Endothelial cell of coronary artery (primary cell): ENCODE measurements at places on chromosomes 1 and 21. TPM values are rescaled to one million over a fixed set of nuclear protein-coding genes. Genes with fewer than 3 reads are reported as not detected.

GNG12 gene
- total RNA-seq = 190 and 206 TPM in 2 replicates

ARHGEF11 gene
- total RNA-seq = 18.7 and 30.7 TPM in 2 replicates

CASZ1 gene
- total RNA-seq = 0.72 and 1.5 TPM in 2 replicates

TFF2 gene
- total RNA-seq = not detected in 2 replicates

NUAK2 gene
- 0.81 and 1.4 TPM in 2 replicates for total RNA-seq

COL24A1 gene
- total RNA-seq = 0.09 TPM in 2 replicates

INTS7 gene
- total RNA-seq = 9.0 and 12.5 TPM in 2 replicates

SELP gene
- total RNA-seq = 0.47 and 4.1 TPM in 2 replicates

SLAMF8 gene
- total RNA-seq = not detected in 2 replicates

WLS gene
- total RNA-seq = 126 and 128 TPM in 2 replicates

ACKR1 gene
- 0.18 and 0.75 TPM in 2 replicates for total RNA-seq

GOLT1A gene
- total RNA-seq = 0.09 TPM in 1 of 2 replicates, not detected in the other

TSPAN2 gene
- total RNA-seq = 0.90 and 4.7 TPM in 2 replicates

CFHR4 gene
- not detected in 2 replicates for total RNA-seq

EFNA3 gene
- 1.0 and 1.6 TPM in 2 replicates for total RNA-seq

KIF21B gene
- total RNA-seq = 0.90 and 1.0 TPM in 2 replicates

KIRREL1 gene
- total RNA-seq = 30.6 and 49.6 TPM in 2 replicates

NCMAP gene
- total RNA-seq = not detected in 2 replicates

AGT gene
- total RNA-seq = 0.09 TPM in 1 of 2 replicates, not detected in the other

UBE2U gene
- total RNA-seq = not detected in 2 replicates

RNF207 gene
- total RNA-seq = 3.3 and 16.1 TPM in 2 replicates

GRIK1 gene
- not detected in 2 replicates for total RNA-seq

ARHGEF16 gene
- 0.09 and 0.19 TPM in 2 replicates for total RNA-seq

EVI5 gene
- total RNA-seq = 66.5 and 128 TPM in 2 replicates

SSX2IP gene
- 4.0 and 6.8 TPM in 2 replicates for total RNA-seq

ATAD3C gene
- under 0.01 TPM in 1 of 2 replicates, not detected in the other for total RNA-seq

ERICH3 gene
- under 0.01 TPM in 1 of 2 replicates, not detected in the other for total RNA-seq

GMEB1 gene
- 7.4 and 8.2 TPM in 2 replicates for total RNA-seq

PROK1 gene
- not detected in 2 replicates for total RNA-seq

ENSA gene
- total RNA-seq = 64.4 and 71.7 TPM in 2 replicates

MRPS21 gene
- 58.5 and 68.8 TPM in 2 replicates for total RNA-seq

CD164L2 gene
- not detected in 2 replicates for total RNA-seq

MED8 gene
- total RNA-seq = 45.6 and 47.1 TPM in 2 replicates

KCTD3 gene
- 32.4 and 42.2 TPM in 2 replicates for total RNA-seq

KCNJ10 gene
- not detected in 2 replicates for total RNA-seq

RNF186 gene
- total RNA-seq = not detected in 2 replicates

KRTAP19-1 gene
- not detected in 2 replicates for total RNA-seq

NTMT2 gene
- not detected in 2 replicates for total RNA-seq

UBIAD1 gene
- total RNA-seq = 6.6 and 8.0 TPM in 2 replicates

CRYAA gene
- not detected in 2 replicates for total RNA-seq

ANGEL2 gene
- total RNA-seq = 33.3 and 39.9 TPM in 2 replicates

PRAMEF11 gene
- not detected in 2 replicates for total RNA-seq

IVL gene
- not detected in 2 replicates for total RNA-seq

CLCA1 gene
- not detected in 2 replicates for total RNA-seq

HSD11B1 gene
- total RNA-seq = 2.7 TPM in 1 of 2 replicates, not detected in the other

CACHD1 gene
- 1.0 and 3.1 TPM in 2 replicates for total RNA-seq

FMO1 gene
- not detected in 2 replicates for total RNA-seq

ALDH9A1 gene
- total RNA-seq = 63.2 and 72.8 TPM in 2 replicates
